ENCODE measurements at places on chromosomes 1 and 21. TPM values are rescaled to one million over a fixed set of nuclear protein-coding genes. Genes with fewer than 3 reads are reported as not detected.
A peak's percentile ranks its signal among the peaks of the same experiment; 100 is the strongest.

Gene HTR6
- total RNA-seq = not detected

Gene SEMA4A
- 4.2 TPM for total RNA-seq

Gene TMCC2
- 11.9 TPM for total RNA-seq

Gene FAM78B
- total RNA-seq = 1.8 TPM

DNA sequence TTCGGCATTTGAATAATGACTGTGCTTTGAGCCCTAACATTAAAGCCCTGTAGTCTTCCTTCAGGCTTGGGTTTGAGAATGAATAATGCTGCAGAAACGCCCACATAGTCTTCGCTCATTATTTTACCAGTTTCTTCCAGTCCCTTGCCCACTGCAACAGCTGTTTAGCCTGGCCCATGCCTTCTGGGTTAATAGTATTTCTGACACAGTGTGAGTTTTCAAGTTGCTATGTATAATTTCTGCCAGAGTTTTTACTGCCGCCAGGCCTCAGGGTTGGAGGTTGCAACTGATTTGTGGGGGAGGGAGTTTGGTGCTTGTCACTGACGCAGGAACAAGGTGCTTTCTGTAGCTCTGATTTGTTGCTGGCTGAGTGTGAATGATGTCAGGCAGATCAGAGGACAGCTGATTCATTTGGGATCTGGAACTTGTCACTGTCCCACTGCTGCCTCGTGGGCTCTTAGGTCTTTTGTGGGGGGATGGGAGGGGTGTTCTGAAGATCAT lies 109.8 kb downstream of the MAST2 start:
- peak; percentile 85 for DNase-seq

GRCh38 chr1:115310581-115311473 lies 27.2 kb downstream of the NGF start:
- DNase-seq = no peak

GRCh38 chr1:210981490-210981889 lies 152.5 kb downstream of the KCNH1 start:
- DNase-seq = no peak

DNA sequence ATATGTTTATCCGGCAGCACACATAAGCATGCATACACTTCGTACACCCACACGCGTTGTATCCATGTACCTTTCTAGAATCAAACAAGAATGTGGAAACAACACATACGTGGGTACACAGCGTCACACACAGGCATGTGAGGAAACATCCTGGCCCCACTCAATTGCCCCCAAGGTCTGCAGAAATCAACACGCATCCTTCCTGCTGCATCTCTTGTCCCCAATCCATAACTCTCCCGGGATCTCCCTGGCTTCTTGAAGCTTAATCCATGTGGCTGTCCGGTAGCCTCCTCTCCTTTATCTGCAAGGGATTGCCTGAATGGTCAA lies 5.5 kb upstream of the TBX15 start:
- no peak for DNase-seq

GRCh38 chr1:51282605-51283004 lies 46.5 kb downstream of the RNF11 start:
- peak; percentile 34 for DNase-seq

Measured in right atrium auricular region (tissue), 2 donors.